Left renal pelvis (tissue), 4 donors: ENCODE measurements at places on chromosomes 6 and 20. TPM values are rescaled to one million over a fixed set of nuclear protein-coding genes. Genes with fewer than 3 reads are reported as not detected.
A peak's percentile ranks its signal among the peaks of the same experiment; 100 is the strongest.

KCNK16 gene
- not detected for polyA plus RNA-seq

OR12D3 gene
- not detected for polyA plus RNA-seq

ZNF76 gene
- 48.1 TPM for polyA plus RNA-seq

C20orf141 gene
- not detected for polyA plus RNA-seq

PRKN gene
- 8.1 TPM for polyA plus RNA-seq

TREML2 gene
- 0.12 TPM for polyA plus RNA-seq

GABRR1 gene
- 2.7 TPM for polyA plus RNA-seq

HCK gene
- 2.3 TPM for polyA plus RNA-seq

GRCh38 chr6:143135797-143136561 is 75.3 kb downstream of the AIG1 start:
- no peak for DNase-seq

- DNase-seq: no peak
These were observed 27.8 kb upstream of the TLDC2 start for GRCh38 chr20:36848078-36848660.

- no peak for DNase-seq
These were observed 25.9 kb downstream of the FOXQ1 start for GRCh38 chr6:1337791-1338190.

- DNase-seq: no peak
These were observed 664.9 kb upstream of the CITED2 start for GRCh38 chr6:140039364-140039763.

- DNase-seq: peak; percentile 18
These were observed at the start of gene HLA-DPB1 for GRCh38 chr6:33075568-33076405. Gene HLA-DPB1 (plus strand): TSS chr6:33075990. CDS start chr6:33076042, 52 bp downstream.

DNA sequence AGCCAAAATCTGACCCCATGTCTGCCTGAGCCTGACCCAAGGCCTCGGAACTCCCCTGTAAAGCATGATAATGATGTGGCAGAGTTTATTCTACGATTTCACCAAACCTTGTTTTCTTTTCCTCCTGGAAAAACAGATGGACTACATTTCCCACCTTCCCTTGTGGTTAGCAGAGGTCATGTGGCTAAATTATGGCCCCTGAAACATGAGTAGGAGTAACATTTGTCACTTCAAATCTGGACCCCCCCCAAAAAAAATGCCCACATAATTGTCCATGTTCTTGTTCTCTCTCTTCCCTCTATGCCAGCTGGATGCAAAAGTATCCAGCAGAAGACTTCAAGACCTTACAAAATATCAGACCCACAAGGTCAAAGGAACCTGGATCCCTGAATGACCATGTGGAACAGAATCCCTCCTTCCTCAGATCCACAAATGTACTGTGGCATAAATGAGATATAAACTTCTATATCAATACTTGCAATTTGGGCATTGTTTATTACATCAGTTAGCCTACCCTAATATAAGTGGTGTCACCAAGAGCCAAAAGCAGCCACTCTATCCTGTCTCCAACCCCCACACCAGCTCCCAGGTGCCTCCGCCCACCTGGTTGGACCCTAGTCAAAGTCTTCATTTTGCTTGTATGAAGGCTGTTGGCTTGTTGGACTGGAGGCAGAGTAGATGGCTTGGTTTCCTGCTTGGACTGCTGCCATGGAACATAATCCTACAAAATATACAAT is 1.4 kb downstream of the C20orf96 start:
- no peak for DNase-seq

DNA sequence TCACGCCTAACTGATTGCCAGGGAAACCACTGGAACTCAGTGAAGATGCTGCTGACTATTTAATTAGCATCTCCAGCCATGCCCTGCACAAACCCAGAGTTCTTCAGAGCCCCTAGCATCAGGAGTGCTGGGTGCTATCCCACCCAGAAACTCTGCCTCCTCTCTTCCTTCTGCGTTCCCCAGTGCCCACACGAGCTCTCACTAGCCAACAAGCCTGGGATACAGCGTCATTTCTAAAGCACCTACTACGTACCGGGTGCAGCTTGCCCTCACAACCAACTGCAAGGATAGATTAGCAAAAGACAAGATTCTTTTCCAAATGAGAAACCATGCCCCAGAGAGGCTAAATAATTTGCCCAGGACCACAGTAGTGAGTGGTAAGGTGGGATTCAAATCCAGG is 105.2 kb upstream of the FOXP4 start:
- no peak for DNase-seq

- DNase-seq: no peak
These were observed 325.7 kb downstream of the TBC1D32 start for GRCh38 chr6:121008553-121008952.
